Anterior cingulate cortex (tissue), 58 donors: ENCODE measurements at places on chromosomes 7 and 10.

GRCh38 chr10:4278186-4278585 is 493.2 kb upstream of the KLF6 start:
- no peak for DNase-seq

GRCh38 chr10:96838529-96838928 is 6.4 kb downstream of the LCOR start:
- DNase-seq = no peak

DNA sequence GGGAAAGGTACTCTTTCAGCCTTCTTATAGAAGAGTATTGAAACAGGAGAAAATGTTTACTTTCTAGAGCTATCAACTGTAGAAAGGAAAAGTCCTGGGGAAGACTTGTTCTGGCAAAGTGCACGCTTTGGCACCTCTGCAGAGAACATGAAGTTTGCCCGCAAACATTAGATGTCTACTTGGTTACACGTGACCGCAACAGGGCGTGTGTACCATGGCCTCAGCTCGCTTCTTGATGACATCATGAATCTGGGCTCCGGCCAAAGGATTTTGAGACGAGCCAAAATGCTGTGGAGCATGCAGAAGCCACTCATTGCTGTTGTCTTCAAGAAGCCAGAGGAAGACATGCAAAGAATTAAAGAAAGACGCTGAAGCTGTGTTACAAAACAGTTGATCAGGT is 8.6 kb upstream of the TAS2R60 start:
- DNase-seq = no peak

- DNase-seq = no peak
Observed at GRCh38 chr10:13152296-13152695, 9.1 kb upstream of the MCM10 start.
